ENCODE measurements at places on chromosomes 2 and 18.
A peak's percentile ranks its signal among the peaks of the same experiment; 100 is the strongest.

DNA sequence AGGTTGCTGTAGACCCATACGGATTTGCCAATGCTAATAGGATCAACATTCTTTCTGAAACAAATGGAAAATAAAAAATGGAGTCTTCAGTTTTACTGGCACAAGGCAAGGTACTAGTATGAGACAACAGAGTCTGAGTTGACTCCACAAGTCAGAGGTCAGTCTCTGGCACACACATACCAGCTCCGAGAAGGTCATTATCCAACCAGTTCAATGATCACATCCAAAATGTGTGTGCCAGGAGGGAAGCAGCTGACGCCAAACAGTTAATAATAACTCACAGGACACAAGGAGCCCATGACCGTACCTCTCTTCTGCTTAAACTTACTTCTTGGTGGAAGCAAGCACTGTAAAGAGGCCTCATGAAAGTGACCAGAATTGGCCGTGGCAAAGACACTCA lies 528.6 kb downstream of the ZNF516 start:
- DNase-seq: no peak

- no peak for DNase-seq
Observed at GRCh38 chr2:42928692-42929545, 136.5 kb upstream of the HAAO start.

GRCh38 chr2:66573416-66573815 lies 138.5 kb downstream of the MEIS1 start:
- no peak for DNase-seq

DNA sequence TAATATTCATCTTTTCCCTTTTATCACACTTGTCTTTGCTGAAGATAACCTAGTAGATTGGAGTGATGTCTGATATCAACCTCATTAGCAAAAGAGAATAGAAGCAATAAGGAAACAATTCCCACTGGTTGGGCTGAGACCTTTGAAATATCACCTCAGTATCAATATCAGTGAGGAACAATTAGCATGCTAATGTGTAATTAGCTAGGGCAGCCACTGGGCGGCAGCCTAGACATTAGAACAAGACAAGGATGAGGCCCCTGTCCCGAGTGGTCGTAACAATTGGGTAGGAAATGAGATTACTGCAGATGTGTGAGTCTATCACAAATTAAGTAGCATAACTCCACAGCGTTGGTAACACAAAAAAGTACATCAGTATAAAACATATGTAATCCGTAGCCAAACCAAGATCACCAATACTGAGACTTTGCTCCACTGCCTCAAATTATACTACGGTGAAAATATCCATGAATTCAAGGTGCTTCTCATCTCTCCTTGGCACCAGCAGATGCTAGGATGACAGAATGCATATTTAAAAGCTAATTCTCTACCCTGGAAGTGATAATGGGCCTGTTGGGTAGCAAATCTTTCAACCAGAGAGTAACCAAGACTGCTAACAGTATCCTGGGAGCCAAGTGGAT lies 99.1 kb downstream of the ALPK2 start:
- peak; percentile 24 for DNase-seq

- DNase-seq: no peak
Observed at GRCh38 chr2:146927080-146927711, 917.6 kb upstream of the ACVR2A start.

DNA sequence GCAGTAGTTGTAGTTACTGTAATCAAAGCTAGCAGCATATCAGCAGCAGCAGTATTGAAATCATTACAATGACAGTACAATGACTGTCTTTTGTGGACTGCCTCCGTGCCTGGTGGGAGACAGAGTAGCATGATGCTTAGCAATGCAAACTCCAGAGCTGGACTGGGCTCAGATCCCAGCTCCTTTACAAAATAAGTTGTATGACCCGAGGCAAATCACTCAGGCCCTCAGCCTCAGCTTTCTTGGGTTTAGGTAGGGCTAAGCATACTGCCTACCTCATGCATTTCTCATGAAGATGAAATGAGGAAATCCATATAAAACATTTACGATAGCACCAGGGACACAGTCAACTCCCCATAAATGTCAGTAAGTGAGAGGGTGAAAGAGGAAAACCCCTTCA lies 170.7 kb downstream of the TTC32 start:
- DNase-seq: no peak

- DNase-seq: no peak
Observed at GRCh38 chr2:43356774-43357173, 130.4 kb upstream of the ZFP36L2 start.

GRCh38 chr2:136319237-136319636 lies 201.3 kb upstream of the CXCR4 start:
- DNase-seq: no peak

DNA sequence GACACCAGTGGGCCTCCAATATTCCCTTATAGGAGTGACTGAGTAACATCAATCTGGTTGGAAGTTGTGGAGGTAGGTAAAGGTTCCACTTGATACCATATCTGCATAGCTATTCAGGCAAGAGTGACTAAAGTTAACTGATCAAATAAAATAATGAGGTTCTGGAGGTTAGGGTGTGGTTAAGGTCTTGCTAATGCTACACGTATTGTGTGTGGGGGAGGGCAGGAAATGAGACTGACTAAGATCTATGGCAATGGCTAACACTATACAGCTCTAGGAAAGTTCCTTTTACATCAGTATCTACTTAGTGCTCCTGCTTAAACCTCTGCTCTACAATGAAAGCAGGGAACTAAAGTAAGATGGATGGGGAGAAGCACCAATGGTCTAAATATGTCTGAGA lies 149.1 kb upstream of the MGAT5 start:
- no peak for DNase-seq

DNA sequence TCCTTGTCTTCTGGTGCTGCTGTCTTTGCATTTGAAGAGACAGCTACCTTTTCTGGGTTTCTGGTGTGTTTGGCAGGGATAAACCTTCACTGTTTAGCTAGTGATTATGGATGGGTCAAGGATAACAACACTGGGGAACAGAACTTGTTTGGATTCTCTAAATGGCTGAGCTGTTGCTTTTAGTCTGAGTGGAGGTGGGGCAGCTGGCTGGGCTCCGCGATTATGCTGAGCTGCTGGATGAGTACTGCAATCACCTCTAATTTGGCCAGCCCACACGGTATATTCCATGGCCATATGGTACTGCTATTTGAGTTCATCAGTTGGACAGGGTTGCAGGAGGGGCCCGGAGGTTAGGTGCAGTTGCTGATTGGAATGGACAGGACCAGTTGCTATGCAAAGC lies 361.6 kb upstream of the TFPI start:
- DNase-seq: no peak

DNA sequence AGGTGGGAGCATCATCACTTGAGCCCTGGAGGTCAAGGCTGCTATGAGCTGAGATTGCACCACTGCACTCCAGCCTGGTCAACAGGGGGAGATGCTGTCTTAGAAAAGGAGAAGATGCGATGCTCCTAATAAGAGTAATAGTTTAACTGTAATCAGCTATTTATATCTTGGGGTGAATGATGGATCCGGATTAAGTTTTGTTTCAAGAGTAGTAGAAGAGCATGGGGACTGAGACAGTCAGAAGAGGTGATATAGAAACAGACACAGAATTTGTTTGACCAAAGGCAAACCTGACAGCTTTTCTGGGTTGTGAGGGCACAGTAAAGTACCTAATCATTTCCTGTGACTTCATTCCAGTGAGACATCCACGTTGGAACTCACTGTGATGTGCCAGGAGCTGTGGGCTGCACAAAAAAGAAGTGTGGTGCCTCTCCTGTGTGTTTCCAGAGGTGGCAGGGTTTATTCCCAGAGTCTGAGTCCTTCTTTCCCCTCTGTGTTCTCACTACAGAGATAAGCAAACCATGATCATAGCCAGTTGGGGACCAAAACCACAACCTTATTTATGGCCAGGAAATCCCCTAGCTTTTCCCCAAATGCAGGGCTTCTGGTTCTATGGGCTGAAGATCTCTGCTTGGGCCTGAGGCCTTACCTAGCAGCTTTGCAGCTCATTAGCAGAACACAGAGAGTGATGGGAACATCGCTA lies 113.7 kb downstream of the XRCC5 start:
- no peak for DNase-seq

DNA sequence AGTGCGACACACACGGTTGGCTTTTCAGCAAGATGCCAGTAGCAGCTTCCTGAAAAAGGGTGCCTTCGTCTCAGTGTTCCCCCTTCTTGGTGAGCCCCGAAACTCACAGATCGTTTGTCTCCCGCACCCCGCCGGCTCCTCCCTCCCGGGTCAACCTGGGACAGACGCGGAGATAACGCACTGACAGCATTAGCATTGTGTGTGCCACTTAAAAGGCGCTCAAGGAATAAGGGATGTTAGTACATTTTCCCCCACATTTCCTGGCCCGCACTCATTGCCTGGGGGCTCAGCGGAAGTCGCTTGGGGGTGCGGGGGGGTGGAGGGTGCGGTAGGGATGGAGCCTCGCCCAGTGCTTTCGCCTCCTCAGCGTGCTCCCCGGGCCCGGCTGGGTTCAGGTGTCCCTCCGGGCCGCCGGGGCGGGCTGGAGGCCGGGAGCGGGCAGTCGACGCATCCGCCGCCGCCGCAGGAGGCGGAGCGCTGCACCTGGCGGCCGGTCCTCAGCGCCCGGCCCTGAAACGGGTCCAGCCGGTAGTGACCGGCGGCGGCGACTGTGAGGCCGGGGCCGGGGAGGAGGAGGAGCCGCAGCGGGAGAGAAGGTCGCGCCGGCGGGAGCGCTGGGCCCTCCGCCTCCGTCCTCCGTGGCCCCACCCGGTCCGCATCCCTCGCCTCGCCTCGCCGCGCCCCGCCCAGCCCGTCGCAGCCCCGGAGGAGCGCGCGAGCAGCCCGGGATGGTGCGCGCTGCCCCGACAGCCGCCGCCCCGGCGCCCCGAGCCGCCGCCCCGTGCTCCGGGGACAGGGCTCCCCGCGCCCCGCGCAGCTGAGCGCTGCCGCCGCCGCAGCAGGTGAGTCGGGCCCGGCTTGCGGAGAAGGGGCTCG lies at the start of gene MFSD6:
Gene MFSD6 (plus strand): TSS at position 694 of the 876 bp plus-strand sequence. CDS start 27,675 bp downstream, outside the sequence.
- DNase-seq: no peak

- no peak for DNase-seq
Observed at GRCh38 chr2:65728477-65729180, 296.2 kb upstream of the SPRED2 start.

DNA sequence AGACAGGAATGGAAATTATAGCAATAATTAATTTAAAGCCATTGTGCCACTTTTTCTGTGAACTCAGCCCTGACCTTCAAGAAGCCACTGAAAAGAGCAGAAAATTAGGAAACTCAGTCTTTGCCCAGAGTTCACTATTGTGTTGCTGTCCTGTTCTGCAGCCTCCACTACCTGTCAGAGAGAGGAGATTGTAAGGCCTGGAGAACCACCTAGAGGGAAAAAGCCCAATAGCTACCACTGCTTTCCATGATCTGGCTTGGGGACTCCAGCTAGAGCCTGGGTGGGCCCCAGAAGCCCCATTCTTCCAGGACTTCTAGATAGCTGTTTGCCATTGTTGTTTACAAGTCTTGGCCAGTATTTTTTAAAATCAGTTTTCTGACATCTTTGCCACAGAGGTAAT lies 176.1 kb upstream of the KLF7 start:
- no peak for DNase-seq

- no peak for DNase-seq
Observed at GRCh38 chr2:74551530-74551929, 2.2 kb downstream of the LOXL3 start.

GRCh38 chr2:149492923-149493322 lies 94.7 kb downstream of the MMADHC start:
- DNase-seq: no peak

DNA sequence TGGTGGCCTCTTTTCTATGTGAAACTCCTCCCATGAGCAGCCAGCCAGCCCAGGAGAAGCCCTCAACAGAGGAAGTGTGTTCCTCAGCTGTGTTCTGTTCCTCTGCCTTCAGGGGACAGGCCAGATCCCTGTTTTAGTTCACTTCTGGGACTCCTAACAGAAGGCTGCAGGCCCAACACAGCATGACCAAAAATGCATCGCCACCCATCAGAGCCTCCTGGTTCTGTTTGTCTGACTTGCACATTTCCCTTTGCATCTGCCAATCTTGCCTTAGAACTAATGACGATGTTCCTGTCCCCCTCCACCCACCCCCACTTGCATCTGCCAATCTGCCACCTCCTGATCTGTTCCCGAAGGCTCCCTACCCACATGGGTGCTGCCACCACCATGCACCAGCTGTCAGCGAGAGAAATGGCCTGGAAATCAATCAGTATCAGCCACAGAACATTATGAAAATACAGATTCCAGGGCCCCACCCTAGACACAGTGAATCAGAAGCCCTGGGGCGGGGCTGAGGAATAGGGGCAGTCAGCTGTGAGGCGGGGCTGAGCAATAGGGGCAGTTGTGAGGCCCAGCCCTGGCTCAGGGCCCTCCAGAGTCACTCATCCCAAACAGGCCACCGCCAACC lies 51.0 kb downstream of the FAM168B start:
- no peak for DNase-seq

- peak; percentile 45 for DNase-seq
Observed at GRCh38 chr2:225337183-225337582, 62.3 kb upstream of the NYAP2 start.

GRCh38 chr2:240651185-240651584 lies 25.9 kb downstream of the GPR35 start:
- DNase-seq: no peak

- DNase-seq: no peak
Observed at GRCh38 chr18:13513021-13513420, 213.3 kb downstream of the FAM210A start.

GRCh38 chr2:8485736-8486135 lies 196.1 kb upstream of the ID2 start:
- no peak for DNase-seq

Measured in AG04450 (cell line).